ENCODE measurements at places on chromosomes 1 and 21. TPM values are rescaled to one million over a fixed set of nuclear protein-coding genes. Genes with fewer than 3 reads are reported as not detected.

- no peak for DNase-seq
Measured at GRCh38 chr21:33971492-33972013, 55.9 kb upstream of the ATP5PO start.

GRCh38 chr1:69196071-69196470 lies 371.7 kb upstream of the LRRC7 start:
- DNase-seq: no peak

DNA sequence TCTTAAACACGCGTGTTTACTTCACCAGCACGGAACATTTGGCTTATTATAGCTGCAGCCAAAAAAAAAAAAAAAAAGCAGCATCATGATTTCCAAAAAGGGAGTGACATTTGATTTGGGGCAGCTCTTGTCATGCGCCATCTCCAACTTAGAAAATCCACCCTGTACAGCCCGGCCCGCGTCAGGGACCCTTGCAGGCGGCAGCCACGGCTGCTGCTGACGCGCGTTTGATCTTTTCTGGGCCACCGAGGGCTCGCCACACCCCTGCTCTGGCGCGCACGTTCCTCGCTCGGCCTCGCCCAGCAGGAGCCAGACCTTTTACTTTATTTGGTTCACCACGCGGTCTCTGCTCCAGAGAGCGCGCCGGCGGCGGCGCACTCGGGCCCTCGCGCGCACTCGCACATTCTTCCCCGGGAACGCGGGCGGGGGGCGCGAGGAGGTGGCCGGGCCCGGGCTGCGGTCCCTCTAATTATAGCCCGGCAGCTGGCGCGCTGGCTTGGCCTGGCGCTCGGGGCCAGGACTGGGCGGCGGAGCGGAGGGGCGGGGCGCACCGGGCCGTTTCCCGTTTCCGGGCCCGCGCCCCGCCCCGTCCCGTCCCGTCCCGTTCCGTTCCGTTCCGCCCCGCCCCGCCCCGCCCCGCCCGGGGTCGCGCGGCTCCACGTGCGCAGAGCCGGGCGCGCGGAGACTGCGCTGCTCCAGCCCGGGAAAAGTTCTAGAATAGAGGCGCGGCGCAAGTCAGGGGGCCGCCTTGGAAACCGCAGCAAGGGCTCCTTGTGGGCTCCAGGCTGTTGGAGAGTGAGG lies 10.2 kb downstream of the IRF2BP2 start:
- peak; percentile 85 for DNase-seq

DNA sequence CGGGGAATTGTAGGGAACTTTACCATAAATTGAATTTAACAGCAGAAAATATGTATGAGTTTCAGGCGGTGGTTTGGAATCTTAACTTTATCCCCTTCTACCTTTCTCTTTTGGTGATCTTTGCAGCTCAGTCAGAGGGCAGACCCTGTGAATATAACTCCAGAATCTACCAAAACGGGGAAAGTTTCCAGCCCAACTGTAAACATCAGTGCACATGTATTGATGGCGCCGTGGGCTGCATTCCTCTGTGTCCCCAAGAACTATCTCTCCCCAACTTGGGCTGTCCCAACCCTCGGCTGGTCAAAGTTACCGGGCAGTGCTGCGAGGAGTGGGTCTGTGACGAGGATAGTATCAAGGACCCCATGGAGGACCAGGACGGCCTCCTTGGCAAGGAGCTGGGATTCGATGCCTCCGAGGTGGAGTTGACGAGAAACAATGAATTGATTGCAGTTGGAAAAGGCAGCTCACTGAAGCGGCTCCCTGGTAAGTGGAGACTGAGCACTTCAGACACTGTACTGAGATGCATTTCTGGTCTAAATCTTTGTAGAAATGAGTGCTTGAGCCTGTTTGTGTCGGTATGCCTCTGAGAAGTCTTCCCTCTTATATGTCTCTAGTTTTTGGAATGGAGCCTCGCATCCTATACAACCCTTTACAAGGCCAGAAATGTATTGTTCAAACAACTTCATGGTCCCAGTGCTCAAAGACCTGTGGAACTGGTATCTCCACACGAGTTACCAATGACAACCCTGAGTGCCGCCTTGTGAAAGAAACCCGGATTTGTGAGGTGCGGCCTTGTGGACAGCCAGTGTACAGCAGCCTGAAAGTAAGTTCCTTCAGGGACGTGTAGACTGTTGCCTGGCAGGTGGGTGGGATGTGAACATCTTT lies 1.5 kb downstream of the CCN1 start:
- DNase-seq: no peak

DNA sequence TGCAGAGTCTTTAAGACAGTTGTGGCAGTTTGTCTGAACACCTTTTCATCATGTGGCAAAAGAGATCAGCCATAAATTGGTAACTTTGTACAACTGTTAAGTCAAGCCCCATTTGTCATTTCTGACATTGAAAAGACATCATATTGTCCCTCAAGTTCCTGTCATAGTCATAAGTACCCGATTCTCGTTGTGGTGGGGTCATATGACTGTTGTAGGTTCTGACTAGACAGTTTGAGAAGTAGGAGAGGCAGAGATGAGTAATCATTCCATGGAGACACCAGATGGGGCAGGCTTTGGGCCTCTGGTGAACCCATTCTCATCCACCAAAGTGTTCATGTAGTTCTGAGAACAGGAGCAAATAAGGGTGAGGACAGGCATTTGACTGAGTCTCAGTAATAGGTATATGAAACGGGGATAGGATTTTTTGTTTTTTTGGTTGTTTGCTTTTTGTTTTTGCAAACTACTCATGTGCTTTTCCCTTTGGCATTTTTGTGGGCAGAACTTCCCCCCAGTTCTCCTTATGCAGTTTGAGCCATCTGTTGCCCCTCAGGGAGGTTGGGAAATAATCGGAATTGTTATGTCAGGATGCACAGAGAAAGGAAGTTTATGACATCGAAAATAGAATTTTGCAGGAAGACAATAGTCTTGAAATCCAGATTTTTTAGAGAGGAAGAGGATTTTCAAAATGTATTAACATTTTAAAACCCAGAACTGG lies 86.9 kb upstream of the KCNE2 start:
- DNase-seq: no peak

GRCh38 chr1:226357416-226357815 lies 48.5 kb upstream of the LIN9 start:
- DNase-seq: no peak

GRCh38 chr1:234564035-234565029 lies 45.6 kb downstream of the IRF2BP2 start:
- DNase-seq: no peak

DNA sequence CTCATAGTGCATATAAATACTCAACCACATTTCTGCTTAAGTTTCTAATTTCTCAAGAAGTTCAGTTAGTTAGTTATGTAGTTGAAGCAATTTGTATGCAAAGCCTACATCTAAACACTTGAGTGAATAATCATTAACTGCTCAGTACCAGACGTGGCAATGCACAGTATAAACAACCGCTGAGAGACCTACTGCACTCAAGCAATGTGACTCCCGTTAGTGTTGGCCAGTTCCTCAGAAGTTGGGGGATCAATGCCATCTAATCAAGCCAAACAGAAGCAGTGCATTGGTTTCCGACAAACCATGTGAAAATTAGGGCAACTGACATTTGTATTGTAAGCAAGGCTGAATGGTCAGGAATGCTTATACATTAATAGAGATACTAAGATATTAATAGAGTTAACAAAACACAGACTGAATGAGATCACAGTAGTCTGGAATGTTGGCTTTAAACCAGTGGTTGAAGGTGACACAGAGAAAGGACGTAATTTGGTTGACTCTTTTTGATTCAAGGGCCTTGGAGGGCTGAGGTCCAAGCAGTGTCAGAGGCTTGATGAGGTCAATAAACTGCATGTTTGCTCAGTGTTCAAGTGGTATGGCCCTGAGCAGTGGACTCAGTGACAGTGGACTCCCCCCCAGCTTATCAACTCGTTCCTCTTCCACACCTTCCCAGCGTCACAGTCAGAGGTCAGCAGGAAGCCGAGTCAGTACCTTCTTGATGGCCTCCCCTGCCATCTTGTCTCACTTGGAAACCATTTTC lies 255.5 kb downstream of the CTH start:
- no peak for DNase-seq

GRCh38 chr21:39902986-39903385 lies 35.7 kb downstream of the PCP4 start:
- no peak for DNase-seq

DNA sequence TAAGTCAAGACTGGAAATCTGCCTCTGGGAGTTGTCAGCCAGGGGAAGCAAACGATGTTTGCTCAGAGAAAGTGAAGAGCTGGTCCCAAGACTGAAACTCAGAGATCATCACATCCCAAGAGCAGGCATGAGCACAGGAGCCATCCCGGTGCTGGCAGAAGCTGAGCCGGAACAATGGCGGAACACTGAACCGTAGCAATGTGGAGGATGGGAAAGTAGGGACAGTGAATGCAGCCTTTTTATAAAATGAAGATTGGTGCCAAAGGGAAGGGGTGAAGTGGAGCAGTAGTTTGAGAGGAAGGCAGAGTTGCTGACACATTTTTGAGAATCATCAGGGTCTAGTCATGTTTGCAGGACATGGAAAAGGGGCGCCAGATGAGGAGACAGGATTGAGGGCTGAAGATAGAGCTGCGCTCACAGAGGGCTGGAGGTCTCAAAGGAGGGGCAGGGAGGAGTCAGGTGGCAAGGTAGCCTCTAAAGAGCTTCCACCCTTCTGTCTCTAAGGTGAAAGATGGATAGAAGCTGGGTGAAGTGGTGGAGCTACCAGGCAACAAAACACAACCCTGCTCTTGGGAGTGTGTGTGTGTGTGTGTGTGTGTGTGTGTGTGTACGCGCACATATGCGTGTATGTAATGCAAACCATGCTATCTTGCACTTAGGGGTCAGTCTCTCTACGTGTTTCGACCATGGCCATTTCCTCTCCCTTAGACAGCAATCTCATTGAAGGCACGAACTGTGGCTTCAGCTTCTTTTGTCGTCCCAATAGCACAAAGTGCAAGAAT lies 94.3 kb upstream of the IRF2BP2 start:
- no peak for DNase-seq

DNA sequence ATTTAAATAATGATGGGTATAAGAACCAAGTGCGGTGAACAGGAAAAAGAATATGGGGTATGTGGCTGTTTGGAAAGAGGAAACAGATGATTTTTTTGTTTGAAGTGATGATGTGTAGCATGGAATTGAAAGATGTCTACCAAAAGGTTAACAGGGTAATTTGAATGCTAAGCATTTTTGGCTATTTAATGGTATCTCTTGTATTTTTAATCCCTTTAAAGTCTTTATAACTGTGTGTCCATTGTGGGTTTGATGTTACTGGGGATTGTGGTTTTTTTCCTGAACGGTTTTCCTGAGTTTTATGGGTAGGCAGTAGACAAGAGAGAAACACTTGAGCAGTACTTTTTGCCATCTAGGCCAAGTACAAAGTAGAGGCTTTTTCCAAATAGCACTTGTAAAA lies 63.2 kb downstream of the PRDM2 start:
- no peak for DNase-seq

DNA sequence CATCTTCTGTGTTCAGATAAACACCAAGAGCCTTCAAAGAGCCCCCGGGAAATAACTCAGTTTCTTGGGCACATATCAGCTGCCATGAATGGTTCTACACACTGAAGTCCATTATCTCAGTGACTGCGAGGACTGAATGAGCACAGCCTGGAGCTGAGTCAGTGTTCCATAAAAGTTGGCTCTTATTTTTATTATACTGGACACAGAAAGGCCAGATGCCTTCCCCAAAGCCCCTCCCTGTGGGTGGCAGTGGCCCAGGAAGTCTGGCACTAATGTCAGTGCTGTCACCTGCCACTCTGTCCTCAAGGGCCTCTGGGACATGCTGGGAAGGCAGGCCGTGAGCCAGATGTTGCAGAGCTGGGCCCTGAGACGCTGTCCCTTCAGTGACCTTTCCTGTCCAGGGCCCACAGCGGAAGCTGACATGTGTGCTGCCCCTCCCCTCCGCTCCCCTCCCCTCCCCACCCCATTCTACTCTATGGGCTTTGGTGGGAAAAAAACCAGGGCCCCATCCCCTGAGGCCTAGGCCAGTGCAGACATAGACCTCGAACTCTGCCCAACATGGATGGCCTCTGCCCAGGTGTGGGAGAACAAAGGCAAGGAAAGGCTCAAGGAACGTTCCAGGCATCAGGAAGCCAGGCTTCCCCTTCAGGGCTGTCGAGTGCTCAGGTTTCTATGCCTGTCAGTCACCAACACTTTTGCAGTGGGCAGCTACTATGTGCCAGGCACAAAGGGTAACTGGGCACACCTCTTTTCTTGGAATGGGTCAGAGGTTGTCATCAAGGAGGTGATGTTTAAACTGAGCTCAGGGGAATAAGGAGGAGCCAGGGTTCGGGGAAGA lies 22.4 kb upstream of the NPPB start:
- no peak for DNase-seq

DNA sequence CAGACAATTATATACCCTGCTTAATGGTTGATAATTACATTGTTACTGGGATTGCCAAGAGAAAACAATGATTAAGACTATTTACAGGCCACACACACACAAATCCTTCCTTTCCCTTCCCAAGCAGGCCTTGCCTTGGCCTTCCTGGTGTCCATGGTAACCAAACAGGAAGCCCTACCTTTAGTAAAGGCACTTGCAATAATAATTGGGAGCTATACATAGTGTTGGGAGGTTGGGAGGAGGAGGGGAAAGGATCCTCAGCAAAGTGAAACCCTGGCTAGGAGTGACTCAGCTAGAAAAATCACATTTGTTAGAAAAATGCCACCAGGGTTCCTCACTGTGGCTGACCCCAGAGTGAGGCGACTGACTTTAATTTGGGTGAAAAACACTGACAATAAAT lies 122.3 kb upstream of the ADAR start:
- no peak for DNase-seq

DNA sequence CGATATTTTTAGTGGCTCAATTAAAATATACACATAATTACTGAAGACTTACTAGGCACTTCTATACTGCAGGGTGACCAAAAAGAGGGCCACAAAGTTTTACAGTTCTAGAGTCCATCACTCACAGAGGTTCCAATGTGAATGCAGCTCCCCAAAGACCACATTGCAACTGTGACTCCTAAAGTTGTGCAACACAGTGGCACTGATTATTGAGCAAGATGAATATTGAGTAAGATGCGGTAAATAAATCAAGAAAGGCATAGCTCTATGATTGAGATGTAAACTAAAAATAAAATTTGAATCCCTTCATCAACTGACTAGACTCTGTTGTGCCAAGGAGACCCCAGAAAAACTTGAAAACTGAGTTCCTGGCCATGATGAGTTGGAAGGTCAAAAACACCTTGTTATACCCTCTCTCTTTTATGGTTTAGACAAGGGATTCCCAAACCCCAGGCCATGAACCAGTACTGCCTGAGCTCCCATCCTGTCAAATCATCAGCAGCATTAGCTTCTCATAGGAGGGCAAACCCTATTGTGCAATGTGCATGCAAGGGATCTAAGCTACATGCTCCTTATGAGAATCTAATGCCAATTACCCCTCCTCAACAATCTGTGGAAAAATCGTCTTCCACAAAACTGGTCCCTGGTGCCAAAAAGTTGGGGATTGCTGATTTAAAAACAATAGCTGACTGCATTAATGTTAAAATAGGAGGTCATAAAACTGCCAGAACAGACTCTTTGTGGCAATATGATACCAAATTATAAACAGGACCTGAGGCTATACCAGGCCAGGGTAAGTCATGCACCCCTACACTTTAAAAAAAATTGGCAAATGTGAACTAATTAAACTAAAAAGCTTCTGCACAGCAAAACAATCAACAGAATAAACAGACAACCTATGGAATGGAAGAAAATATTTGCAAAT lies 94.3 kb downstream of the ADGRL4 start:
- no peak for DNase-seq

- DNase-seq: no peak
Measured at GRCh38 chr1:245465666-245466065, 310.9 kb downstream of the KIF26B start.

GFI1 gene
- polyA plus RNA-seq: 27.2 TPM

CACNA1S gene
- not detected for polyA plus RNA-seq

ARHGEF10L gene
- polyA plus RNA-seq: 0.17 TPM

KRTAP20-1 gene
- polyA plus RNA-seq: not detected

RGS4 gene
- polyA plus RNA-seq: not detected

Measured in immature natural killer cell (primary cell).